AG04450 (cell line): ENCODE measurements at places on chromosomes 2 and 18. TPM values are rescaled to one million over a fixed set of nuclear protein-coding genes. Genes with fewer than 3 reads are reported as not detected.

Gene RAB6D
- polyA plus RNA-seq = 0.04 and 0.09 TPM in 2 replicates

Gene MC2R
- polyA plus RNA-seq = not detected in 2 replicates

Gene SCN7A
- polyA plus RNA-seq = 7.0 and 9.8 TPM in 2 replicates

Gene DIPK1C
- polyA plus RNA-seq = not detected in 2 replicates

Gene UGT1A4
- polyA plus RNA-seq = not detected in 2 replicates

Gene FEV
- not detected in 2 replicates for polyA plus RNA-seq

Gene TDRD15
- polyA plus RNA-seq = not detected in 2 replicates

Gene DSEL
- polyA plus RNA-seq = 40.0 and 55.2 TPM in 2 replicates

GRCh38 chr2:158232476-158232875 lies 130.8 kb downstream of the UPP2 start:
- no peak for DNase-seq

DNA sequence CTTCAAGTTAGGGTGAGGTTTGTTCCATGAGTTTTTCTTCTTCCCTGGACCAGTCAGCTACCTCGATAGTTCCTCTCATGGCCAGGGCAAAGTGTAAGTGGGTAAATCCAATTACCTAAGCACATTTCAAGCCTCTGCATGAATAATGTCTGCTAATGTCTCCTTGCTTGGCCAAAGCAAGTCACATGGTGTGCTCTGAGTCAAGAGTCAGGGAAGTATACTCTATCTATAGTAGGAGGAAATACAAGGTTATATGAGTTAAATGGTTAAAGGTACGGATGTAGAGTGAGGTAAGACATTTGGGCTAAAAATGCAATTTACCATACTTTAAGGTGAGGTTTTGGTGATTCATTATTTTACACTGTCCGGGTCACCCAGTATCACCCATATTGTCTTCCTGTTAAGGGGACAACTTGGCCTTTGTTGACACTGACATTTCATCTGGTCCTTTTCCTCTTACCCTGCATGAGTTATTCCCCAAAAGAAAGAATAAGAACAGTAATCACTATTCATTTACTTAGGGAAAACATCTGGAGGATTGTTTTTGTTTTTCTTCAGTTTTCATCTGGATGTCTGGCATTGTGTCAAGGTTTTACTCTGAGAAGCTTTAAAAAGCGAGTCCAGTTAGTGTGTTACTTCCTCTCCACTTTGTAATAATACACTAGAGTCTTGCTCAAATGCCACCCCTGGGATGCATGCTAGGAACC lies 405.5 kb downstream of the RND3 start:
- DNase-seq = no peak

DNA sequence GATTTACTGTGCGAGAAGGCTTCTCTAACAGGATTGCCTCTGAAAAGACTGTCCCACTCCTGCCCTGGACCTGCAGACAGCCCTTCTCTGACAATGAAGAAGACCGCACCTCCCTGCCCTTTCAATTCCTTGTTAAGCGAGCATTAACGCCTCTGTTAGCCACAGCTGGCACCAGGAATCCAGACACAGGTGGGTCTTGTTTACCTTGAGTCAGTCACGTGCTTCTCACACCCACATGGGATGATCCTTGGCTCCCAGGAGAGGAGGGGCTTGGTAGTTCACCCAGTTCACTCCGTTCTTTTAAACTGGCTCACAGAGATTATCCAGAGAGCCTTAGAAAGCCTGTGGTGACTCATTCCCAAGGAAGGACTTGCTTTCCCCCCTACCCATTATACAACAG lies 410.5 kb upstream of the MEIS1 start:
- no peak for DNase-seq

DNA sequence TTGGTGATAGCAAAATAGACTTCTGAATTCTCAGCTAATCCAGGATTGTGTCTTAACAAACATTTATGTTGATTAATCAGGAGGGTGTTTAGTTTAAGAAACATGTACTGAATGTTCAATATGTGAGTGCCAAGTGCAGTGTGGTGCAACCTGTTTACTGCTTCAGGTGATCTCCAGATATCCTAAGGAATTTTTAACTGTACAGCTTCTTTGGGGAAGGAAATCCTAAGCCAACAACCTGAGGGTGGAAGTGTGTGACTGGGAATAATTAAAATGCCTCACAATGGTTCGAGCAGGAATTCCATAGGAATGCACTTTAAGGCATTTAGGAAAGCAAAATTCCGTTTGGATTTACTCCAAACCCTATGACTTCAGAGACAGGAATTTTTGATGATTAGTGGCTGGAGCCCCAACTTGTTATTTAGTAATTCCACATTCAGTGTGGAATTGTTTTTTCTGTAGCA lies 16.4 kb downstream of the CRIM1 start:
- DNase-seq = peak; percentile 61

- no peak for DNase-seq
Measured at GRCh38 chr2:37809525-37809924, 115.6 kb upstream of the RMDN2 start.

DNA sequence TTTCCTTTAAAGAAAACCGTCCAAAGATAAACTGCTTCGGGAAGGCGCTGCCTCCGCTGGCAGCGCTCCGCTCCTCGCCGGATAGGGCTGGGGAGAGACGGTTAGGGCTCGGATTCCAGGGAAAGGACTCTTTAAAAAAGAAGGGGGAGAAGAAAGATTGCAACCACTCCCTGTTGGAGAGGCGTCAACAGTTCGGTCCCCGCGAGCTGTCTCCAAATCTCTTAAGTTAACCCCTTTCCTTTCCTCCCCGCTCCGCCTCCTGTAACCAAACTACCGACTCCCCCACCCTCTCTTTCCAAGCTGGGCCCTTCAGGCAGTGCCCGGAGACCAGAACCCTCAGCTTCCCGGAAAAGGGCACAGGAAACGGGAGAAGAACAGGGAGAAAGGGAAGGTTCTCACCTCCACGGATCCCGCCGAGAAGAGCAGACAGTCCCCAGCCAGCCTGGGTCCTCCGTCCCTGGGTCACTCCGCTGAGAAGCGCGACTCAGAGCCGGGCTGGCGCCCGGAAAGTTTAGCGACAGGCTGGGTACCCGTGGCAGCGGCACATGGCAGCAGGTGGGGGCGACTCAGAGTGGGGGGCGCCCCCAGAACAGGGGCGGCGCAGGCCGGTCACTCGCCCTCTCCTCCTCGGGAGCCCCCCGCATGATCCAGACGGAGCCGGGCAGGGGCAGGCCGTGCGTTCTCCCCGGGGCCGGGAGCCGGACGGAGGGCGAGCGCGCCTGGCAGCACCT lies 675 bp downstream of the FZD5 start:
- DNase-seq = no peak

DNA sequence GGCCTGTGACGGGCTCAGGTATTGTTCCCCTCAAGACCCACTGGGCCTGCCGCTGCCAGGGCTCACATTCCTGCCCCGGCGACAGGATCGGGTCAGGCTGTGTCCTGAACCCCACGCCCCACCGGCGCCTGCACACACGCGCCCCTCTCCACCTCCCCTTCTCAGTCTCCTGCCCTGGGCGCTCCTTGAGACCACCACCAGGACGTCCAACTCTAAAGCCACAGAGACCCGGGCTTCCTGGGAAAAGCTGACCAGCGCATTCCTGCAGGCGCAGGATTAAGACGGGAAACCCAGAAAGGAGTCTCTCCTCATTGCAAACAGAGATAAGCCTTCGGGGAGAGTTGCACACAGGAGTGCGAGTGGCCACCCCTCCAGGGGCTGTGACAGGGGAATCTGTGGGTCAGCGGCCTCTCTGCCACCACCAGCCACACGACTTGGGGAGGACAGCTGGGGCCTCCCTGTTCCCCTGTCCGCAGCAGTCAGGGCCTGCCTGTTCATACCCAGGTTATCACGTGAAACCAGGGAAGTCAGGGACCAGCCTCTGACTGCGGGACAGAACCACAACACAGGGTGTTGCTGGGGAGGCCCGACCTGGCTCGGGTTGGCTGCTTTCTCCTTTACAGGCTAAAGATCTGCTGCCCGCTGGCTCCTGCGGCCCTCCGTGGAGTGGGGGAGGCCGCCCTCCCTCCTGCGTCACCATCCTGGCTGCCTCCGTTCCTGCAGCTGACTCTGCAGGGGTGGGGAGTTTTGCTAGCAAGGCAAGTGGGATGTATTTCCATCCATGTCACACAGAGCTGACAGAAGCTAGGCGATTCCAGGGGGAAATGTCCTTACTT lies 88.8 kb downstream of the ZCCHC2 start:
- DNase-seq = no peak

DNA sequence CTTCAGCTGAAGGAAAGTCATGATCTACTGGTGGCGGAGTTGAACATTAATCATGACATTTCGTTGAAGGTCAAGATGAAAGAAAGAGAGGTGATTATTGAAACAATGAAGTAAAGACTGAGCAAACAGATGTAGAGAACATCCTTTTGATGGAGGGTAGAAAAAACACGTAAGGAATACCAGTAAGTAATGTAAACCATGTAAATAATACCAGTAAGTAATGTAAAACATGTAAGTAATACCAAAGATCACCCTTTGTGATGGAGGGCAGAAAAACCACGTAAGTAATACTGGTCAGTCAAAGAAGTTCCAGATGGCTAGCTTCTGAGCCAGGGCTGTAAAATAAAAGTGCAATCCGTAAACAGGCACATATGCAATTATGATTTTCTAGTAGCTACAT lies 1387.7 kb downstream of the SUCLG1 start:
- no peak for DNase-seq

GRCh38 chr2:88517759-88518201 lies 65.3 kb upstream of the FOXI3 start:
- no peak for DNase-seq

GRCh38 chr2:134728163-134728562 lies 9.4 kb upstream of the TMEM163 start:
- DNase-seq = no peak

DNA sequence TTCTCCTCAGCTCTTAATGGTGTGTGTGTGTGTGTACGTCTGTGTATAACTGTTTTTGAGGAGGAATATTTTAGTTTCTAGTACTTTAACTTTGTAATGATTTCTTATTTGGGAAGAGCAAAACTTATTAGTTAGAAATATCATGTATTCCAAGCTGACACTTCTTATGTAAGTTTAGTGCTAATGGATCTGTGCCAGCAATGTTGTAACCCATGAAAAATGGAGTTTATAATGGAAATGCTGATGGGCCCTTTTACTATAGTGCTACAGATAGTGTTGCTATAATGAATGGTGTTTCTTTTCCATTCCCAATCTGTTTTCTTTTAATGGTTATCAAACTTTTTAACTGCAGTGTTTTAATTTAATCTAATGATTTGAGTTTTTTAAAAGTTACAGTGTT lies 49.8 kb upstream of the OTX1 start:
- peak; percentile 4 for DNase-seq

DNA sequence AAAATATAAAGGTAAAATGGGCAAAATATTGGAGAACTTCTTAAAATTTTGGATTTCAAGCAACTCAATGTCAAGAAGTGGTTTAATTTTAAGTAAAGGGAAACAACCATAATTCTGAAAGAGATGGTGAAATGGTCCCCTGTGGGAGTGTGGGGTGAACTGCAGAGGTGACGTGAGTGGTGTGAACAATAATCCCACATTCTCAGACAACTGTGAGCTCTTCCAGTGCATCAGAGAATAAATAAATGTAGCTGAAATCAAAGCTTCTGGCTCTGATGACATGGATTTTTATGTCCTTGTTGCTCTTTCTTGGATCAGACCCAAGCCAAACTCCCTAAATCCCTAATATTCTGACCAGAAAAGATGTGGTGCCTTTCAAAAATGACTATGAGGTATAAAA lies 672.7 kb downstream of the ZEB2 start:
- DNase-seq = no peak

DNA sequence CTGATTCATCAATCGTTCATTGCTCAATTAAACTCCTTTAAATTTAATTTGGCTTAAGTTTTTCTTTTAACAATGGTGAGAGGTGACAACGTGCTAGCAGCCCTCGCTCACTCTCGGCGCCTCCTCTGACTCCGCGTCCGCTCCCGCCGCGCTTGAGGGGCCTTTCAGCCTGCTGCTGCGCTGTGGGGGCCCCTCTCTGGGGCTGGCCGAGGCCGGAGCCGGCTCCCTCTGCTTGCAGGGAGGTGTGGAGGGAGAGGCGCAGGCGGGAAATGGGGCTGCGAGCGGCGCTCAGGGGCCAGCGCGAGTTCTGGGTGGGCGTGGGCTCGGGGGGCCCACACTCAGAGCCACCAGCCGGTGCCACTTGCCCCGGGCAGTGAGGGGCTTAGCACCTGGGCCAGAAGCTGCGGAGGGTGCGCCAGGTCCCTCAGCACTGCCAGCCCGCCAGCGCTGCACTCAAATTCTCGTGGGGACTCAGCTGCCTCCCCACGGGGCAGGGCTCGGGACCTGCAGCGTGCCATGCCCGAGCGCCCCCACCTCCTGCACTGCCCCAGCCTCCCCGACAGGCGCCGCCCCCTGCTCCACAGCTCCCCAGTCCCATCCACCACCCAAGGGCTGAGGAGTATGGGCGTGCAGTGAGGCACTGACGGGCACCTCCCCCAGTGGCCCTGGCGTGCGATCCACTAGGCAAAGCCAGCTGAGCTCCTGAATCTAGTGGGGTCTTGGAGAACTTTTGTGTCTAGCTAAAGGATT lies 19.6 kb downstream of the ANKMY1 start:
- DNase-seq = no peak

GRCh38 chr2:177265824-177266817 lies 1.6 kb upstream of the NFE2L2 start:
- no peak for DNase-seq

GRCh38 chr18:154151-154550 lies 4.2 kb upstream of the USP14 start:
- no peak for DNase-seq

DNA sequence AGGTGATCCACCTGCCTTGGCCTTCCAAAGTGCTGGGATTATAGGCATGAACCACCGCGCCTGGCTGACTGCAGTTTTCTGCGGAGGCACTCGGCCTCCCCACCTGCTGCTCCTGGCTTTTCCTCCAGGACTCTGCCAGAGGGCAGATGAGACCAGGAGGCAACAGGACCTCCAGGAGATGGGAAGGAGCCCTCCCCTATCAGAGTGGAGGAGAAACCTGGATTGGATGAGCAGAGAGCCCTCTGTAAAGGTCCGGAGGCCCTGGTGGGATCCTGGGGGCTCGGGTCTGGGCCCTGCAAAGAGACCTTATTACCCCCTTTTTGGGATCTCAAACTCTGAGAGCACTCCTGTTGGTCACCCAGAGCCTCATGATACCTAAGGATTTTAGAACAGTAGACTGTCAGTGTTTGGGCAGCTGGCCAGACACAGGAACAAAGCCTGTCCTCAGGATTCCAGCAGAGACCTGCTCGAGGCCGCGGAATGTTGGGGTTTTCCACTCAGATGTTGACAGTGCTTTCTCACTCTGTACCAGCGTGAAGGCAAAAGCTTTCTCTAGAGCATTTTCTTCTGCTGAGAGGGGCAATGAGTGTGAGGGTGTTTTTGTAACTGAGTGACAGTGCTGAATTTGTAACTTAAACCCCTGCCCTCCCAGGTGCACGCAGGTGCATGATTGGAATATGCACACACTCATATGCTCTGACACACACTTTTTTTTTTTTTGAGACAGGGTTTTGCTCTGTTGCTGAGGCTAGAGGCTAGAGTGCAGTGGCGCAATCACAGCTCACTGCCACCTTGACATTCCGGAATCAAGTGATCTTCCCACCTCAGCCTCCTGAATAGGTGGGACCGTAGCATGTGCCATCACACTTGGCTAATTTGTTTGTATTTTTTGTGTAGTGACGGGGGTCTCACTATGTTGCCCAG lies 48.4 kb downstream of the NPPC start:
- DNase-seq = peak; percentile 2
